ENCODE measurements at places on chromosomes 6 and 20. TPM values are rescaled to one million over a fixed set of nuclear protein-coding genes. Genes with fewer than 3 reads are reported as not detected.

GRCh38 chr6:26258212-26258977 is 106.6 kb upstream of the BTN3A2 start:
- no peak for DNase-seq

GRCh38 chr6:73695619-73696421 is at the start of gene CD109:
CD109 (plus strand) TSS chr6:73696203; CDS start chr6:73696216, 13 bp downstream.
- DNase-seq: peak; percentile 75

- DNase-seq: no peak
These were observed 583.4 kb downstream of the BCKDHB start for GRCh38 chr6:80689716-80690395.

- DNase-seq: no peak
These were observed 11.0 kb upstream of the KHDC1L start for GRCh38 chr6:73236144-73236750.

- DNase-seq: no peak
These were observed 58.5 kb upstream of the EZR start for GRCh38 chr6:158877716-158878115.

The PPP1R14C gene
- total RNA-seq: 0.10 TPM

The TOP1 gene
- 67.5 TPM for total RNA-seq

The MUC21 gene
- not detected for total RNA-seq

All from activated CD4-positive, alpha-beta memory T cell treated with anti-CD3 and anti-CD28 coated beads, Interleukin-2, amount 10 ng/mL, durations not matched to agents 7 days and 5 days (primary cell).